Pons (tissue), 1 donor: ENCODE measurements at places on chromosomes 4 and X.

DNA sequence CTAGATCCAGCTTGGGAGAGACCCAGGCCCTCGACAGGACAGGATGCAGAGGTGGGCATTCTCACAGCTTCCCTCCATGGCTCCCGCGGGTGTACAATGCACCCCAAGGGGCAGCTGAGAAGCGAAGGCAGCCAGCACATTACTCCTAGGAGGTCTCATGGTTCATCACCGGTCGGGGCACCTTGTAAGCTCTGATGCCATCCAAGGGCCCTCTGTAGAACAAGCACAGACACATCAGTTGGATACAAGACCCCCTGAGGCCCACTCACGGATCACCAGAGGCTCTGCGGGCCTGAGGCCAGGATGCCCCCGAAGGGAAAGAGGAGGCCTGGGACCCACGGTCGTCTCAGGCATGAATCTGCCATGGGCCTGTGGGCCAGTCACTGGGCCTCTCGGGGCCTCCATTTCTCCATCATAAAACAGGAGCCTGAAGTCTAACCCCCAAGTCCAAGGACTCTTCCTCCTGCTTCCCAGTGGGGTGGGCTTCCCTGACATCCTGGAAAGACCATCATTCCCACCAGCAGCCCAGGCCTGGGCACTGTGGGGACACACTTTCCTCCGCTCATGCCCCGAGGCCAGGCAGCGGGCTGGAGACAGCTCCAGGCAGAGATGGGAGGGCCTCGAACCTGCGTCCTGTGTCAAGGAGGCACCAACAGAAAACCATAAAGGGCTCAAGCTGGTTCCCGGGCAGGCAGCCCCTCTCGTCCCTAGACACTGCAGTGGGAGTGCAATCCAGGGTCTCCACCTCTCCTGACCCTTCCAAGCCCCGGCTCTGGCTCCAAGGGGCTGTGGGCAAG is 20.1 kb downstream of the HMX1 start:
- DNase-seq, result no peak

DNA sequence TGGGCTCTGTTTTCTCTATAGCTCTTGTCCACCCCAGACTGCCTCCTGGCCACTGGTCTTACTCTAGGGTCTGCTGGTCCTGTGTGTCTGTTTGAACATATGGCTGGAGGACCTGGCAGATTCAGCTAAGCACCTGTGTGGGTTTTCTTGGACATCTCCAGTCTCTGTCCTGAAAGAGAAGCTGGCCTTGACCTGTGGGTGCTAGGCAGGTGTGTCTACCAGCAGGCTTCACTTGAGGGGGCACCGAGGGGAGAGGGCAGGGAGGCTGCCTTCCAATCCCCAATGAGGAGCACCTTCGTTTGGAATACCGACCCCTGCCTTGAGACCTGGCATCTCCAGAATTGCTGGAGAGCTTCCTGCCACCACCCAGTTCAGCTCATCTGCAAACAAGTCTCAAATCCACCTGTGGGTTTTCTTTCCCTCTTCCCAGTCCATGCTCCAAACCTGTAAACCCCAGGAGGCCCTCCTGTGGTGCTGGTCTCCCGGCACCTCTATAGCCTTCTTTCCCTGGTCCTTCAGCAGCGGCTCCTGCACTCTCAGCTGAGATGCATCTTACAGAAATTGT is 45.2 kb downstream of the HTRA3 start:
- DNase-seq, result no peak

- DNase-seq, result no peak
These were observed 378.8 kb downstream of the BCOR start for GRCh38 chrX:39718981-39719380.

GRCh38 chr4:156496797-156497196 is 474.8 kb downstream of the PDGFC start:
- DNase-seq, result no peak

DNA sequence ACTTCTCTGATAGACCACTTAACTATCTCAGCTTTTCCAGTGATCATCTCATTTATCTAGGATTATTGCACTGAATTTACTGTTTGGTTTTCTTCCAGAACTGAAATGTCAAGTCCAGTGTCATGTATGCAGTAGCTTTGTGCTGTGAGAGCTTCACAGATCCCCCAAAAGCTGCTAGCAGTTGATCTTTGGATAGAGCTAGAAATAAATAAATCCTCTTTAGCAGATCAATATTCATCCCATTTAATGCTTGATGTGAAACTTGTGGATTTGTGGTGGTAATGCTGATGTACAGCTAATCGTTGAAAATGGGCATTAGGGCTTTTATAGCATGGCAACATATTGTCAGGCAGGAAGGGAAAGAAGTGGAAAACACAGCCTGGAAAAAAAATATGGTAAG is 509.6 kb upstream of the FAM241A start:
- DNase-seq, result no peak

DNA sequence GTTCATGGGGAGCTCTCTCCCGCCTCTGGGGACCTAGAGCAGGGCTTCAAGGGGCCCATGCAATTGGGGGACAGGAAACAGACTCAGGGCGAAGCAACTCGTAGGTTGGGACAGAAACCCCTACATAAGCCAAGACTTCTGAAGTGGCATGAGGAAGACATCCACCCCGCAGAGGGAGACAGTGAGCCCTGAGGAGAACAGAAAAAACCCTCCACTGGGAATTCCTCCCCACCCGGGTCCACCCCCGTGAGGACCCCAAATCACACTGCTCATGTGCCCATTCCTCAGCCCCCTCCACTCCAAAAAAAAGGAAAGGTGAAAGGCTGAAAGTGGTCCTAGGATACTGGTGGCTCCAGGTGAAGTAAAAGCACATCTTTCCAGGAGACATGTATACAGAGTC is 74.0 kb downstream of the CPZ start:
- DNase-seq, result no peak

DNA sequence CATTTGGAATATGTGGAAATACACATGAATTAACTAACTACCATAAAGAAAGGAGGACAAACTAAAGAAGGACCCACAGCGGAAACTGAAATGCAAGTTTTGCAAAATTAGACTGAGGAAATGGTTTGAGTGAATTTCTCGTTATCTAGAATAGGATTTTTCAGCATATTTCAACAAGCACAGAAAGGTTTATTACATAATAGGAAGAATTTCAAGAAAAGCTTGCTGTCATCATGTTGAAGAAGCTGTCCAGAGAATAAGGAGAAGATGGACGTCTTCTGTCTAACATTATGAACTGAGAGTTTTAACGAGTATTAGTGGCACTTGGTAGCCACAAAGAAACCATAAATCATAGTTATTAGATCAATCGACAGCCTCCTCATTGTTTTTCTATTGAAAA is 45.0 kb downstream of the TEC start:
- no peak for DNase-seq

DNA sequence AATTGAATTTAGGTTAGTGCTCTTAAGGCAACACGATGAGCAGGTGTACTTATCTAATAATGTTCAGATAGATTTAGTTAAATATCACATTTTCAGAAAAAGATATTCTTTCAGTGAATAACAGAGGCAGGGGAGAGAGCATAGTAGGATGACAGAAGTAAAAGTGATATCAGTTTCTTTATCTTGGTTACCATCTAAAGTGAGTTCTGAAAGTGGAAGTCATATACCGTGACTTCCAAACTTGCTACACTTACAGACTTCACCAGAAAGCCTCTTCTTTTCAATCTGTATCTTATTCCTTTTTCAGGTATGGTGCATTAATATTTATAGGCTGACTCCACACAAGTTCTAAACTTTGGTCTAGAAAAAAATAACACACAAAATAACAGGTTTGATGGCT is 124.9 kb downstream of the POU4F2 start:
- no peak for DNase-seq

- no peak for DNase-seq
These were observed 38.9 kb downstream of the DTHD1 start for GRCh38 chr4:36320117-36320896.

DNA sequence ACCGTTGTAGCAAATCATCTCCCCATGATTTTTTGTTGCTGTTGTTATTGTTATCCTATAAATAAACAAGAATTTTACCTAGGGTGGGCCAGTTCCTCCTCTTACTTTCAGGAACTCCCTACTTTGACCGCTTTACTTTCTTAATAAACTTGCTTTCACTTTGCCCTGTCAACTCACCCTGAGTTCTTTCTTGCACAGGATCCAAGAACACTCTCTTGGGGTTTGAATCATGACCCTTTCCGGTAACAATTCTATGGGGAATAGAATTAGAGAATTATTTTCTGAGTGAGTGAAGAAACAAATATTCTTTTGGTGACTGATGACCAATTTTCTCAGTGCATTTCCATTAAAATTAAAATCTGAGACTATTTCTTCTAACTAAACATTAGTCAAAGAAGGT is 584.0 kb upstream of the TENM3 start:
- DNase-seq, result no peak

DNA sequence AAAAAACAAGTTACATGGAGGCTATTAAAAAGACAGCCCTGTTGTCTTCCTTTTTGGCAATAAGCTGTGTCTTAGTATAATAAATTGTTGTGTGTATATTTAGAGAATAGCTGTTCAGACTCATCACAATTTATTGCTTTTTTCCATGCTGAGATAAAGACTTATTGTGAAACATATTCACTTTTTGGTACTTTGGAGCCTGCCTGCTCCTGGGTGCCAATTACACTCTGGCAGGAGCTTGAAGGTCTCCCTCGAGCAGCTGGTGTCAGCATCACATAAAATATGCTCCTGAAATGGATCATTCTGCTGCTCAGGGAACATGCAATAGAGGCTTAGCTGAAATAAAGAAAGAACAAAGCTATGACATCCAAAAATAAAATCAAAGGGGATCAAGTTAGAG is 211.6 kb upstream of the DKK2 start:
- DNase-seq, result peak; percentile 6

- no peak for DNase-seq
These were observed 76.8 kb downstream of the ENOX2 start for GRCh38 chrX:130826249-130826648.

DNA sequence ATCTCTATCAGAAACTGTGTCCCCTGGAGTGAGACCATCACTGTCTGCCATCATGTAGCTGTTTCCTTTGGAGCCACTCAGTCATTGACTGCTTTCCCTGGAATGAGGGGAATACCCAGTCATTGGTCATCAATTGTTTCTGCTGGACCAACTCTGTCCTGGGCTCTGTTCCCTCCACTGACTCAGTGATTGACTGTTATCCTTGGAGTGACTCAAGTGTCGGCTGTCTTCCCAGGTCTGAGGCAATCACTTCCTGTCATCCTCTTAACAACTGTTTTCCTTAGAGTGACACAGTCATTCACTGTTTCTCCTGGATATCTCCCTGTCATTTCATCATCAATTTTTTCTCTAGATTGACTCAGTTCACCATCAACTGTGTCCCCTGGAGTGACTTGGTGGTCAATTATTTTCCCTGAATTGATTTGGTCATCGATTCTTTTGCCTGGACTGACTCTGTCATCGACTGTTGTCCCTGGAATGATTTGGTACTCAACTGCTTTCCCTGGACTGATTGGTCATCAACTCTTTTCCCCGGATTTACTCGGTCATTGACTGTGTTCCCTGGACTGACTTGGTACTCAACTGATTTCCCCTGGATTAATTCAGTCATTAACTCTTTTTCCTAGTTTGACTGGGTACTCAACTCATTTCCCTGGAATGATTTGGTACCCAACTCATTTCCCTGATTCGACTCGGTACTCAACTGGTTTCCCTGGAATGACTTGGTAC is 327.9 kb upstream of the VCX start:
- DNase-seq, result no peak

- DNase-seq, result no peak
These were observed 18.2 kb upstream of the COX7B2 start for GRCh38 chr4:46927201-46927600.

- DNase-seq, result peak; percentile 9
These were observed 43.5 kb downstream of the MID1 start for GRCh38 chrX:10576777-10577447.

- peak; percentile 40 for DNase-seq
These were observed 103.3 kb upstream of the RBPJ start for GRCh38 chr4:26217481-26217880.

- no peak for DNase-seq
These were observed 62.7 kb downstream of the HTRA3 start for GRCh38 chr4:8332038-8332857.

DNA sequence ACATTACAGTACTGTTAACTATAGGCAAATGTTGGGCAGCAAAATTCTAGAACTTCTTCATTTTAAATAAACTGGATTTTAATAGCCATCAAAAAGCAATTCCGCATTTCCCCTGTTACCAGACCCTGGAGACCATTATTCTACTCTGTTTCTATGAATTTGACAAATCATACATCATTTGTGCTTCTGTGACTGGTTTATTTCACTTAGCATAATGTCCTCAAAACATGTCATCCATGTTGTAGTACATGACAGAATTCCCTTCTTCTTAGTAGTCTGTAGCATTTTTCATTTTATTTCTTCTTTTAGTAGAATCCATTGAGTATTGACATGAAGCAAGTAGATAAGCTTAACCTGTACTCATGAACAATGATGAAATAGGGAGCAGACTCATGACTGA is 59.4 kb upstream of the PPP4R3C start:
- DNase-seq, result no peak

DNA sequence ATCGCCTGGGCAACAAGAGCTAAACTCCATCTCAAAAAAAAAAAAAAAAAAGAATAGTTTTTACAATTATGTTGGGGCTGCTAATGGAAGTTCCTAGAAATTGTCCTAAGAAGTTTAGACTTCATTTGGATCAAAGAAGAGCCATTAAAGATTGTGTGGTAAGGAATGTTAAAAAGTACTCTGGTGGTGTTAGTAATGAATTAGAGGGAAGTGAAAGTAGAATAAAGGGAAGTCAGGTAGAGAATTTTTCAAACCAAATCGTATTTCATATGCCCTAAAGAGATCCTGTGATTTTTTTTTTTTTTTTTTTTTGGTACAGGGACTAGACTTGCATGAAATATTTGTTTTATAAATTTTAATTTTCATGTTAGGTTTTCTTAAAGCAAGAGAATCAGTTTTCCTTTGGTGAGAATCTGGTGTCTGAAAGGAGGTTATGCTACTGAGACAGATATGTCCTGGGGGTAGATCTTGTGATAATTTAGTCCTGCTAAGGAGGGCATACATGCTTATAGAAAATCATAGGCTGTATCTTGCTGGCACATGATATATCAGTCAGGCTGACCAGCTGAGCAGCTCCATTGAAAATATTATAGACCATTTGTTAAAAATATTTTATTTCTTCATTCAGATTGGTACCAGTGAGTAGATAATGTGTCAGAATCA is 10.7 kb downstream of the SEC24B start:
- DNase-seq, result no peak

GRCh38 chr4:84582988-84583875 is at the start of gene CDS1:
CDS1 (plus strand) TSS chr4:84583127; CDS start chr4:84583402, 275 bp downstream.
- DNase-seq, result no peak

- DNase-seq, result no peak
These were observed 4.9 kb downstream of the STATH start for GRCh38 chr4:70000711-70001110.

GRCh38 chrX:132984058-132984650 is 25.7 kb upstream of the HS6ST2 start:
- DNase-seq, result no peak

DNA sequence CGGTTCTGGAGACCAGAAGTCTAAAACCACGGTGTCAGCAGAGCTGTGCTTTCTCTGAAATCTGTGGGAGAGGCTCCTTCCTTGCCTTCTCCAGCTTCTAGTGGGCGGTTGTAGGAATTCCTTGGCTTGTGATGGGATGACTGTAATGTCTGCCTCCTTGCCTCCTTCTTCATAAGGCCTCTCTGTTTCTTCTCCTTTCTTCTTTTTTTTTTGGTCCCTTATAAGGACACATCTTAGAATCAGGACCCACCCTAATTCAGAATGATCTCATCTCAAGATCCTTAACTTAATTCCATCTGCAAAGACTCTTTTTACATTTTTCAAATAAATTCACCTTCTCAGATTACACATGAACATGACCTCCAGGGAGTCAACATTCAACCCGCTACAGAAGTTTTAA is 186.9 kb downstream of the STK32B start:
- DNase-seq, result no peak
